Natural killer cell (primary cell): ENCODE measurements at places on chromosomes 3 and 15. TPM values are rescaled to one million over a fixed set of nuclear protein-coding genes. Genes with fewer than 3 reads are reported as not detected.

DNA sequence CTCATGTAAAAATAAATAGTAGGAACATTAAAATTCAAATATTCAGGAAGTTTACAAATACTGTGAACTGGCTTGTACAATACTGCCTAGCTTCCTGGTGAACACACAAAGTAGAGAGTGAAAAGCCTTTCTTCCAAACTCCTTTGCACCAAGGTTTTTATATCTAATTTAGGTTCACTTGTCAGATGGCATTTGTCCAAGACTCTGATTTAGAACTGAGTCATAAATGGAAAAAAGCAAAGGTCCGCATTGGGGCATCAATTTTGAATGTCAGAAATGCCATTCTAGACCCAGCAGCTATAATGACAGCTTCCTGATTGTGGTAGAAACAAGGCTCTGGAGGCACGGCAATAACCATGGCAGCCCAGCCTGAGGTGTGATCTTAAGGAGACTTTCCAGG, 160.7 kb downstream of the PDE8A start:
- no peak for DNase-seq

- DNase-seq: no peak
Measured at GRCh38 chr15:99404454-99404853, 153.2 kb downstream of the LRRC28 start.

MRPS22 gene
- 35.3 TPM for total RNA-seq

GRCh38 chr3:123322866-123323265, 121.1 kb downstream of the SEC22A start:
- no peak for DNase-seq

KLHL40 gene
- not detected for total RNA-seq

CAMK2N2 gene
- not detected for total RNA-seq

- no peak for DNase-seq
Measured at GRCh38 chr15:98583771-98584430, 64.4 kb upstream of the IGF1R start.

GRCh38 chr3:141126661-141127343, 75.7 kb downstream of the SPSB4 start:
- DNase-seq: no peak

- DNase-seq: no peak
Measured at GRCh38 chr3:94967196-94967595, 904.3 kb downstream of the NSUN3 start.

- no peak for DNase-seq
Measured at GRCh38 chr3:126438186-126438585, 37.5 kb downstream of the ZXDC start.

DNA sequence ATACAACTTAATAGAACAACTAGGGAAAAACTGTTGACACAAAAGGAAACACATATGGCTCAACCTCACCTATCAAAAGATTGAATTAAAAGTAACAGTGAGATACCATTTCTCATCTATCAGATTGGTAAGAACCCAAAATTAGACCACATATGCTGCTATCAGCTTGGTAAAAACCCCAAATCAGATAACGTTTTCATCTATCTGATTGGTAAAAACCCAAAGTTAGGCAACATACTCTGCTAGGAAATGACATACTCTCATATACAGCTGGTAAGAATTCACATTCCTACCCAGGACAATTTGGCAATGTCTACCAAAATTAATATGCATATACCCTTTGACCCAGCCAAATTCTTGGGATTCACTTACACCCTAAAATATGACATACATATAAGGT, 26.3 kb downstream of the NRG4 start:
- no peak for DNase-seq

CPN2 gene
- not detected for total RNA-seq

DNA sequence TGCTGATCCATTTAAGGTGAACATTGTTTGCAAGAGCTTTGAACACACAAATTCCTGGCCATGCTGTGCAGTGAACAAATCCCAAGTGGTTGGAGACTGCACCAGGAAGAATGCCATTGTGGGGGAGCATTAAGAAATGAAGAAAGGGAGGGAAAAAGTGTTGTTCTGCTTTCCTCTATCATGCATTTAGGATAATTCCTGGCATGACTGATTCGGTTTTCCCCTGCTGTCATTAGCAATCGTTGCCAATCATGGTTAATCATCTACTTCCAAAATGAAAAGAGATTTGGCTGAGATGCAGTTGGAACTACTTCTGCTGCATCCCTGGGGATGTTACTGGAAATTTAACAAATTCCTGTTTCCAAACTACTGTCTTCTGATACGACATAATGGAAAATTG, 73.7 kb upstream of the ZPLD1 start:
- DNase-seq: no peak

ARNT2 gene
- not detected for total RNA-seq

DNA sequence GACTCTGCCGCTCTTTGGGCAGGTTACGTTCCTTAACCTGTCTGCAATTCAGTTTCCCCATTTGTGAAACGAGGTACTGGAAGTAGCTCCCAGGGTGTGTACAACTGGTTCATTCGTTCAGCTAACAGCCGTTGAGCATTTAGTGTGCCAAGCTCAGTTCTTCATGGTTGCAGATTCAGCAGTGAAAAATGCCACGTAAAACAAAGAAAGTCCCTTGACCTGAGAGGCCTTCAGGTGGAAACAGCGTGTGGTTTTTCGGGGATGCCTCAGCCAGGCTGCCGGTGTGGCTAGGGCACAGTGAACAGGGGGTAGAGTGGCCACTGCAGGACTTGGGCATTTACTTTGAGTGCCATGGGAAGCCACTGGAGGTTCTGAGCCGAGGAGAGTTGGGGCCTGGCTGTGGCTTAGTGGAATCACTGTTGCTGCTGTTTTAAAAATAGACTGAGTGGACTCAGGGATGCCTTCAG, 4.7 kb downstream of the SYNM start:
- no peak for DNase-seq

DNA sequence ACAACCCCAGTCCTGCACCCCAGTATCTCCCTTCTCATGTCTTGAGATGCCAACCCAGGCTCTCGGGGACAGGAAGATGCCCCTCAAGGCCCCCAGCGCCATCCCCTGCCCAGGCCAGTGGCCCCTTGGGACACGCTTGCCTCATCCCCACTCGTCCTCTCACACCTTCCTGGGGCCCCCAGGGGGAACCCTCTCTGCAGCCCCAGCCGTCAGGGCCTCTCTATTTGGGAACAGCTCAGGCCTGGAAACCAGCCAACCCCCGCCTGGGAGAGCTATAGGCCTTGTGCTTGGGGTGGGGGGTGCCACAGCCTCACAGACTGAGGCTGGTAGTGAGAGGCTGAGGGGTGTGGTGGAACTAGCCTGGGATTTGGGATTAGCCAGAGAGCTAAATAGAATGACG, 7.8 kb downstream of the LINGO1 start:
- no peak for DNase-seq

DNA sequence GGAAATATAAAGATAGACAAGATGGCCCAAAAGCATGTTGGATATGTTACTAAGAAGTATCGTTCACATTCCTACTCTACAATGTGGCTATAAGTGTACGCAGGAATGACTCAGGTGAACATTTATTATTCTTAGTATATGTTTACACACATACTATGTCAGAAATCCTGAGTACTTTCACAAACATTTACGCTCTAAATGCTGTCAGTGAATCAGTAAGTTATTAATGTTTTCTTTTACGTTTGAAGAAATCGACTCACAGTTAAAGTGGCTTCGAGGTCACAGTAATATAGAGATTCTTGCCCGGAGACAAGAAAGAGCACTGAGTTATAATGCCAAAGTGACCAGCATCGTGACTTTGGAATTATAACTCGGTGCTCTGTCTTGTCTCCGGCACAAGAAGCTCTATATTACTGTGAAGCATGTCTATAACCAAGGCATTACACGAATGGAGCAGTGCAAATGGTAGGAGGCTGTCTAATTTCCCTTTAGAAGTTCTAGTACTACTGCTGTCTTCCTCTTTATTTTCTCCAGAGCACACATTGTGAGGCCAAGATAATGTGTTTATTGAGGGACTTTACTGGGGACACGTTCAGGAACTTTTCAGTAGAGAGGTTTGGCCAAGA, 61.8 kb upstream of the P3H2 start:
- no peak for DNase-seq
